Foreskin fibroblast (primary cell): ENCODE measurements at places on chromosomes 2 and 18.

GRCh38 chr2:196249860-196250259, 78.5 kb upstream of the STK17B start:
- DNase-seq = no peak

- DNase-seq = no peak
These were observed 128.1 kb downstream of the EIPR1 start for GRCh38 chr2:3249476-3249962.

GRCh38 chr18:9927392-9928063, 13.7 kb downstream of the VAPA start:
- DNase-seq = no peak

DNA sequence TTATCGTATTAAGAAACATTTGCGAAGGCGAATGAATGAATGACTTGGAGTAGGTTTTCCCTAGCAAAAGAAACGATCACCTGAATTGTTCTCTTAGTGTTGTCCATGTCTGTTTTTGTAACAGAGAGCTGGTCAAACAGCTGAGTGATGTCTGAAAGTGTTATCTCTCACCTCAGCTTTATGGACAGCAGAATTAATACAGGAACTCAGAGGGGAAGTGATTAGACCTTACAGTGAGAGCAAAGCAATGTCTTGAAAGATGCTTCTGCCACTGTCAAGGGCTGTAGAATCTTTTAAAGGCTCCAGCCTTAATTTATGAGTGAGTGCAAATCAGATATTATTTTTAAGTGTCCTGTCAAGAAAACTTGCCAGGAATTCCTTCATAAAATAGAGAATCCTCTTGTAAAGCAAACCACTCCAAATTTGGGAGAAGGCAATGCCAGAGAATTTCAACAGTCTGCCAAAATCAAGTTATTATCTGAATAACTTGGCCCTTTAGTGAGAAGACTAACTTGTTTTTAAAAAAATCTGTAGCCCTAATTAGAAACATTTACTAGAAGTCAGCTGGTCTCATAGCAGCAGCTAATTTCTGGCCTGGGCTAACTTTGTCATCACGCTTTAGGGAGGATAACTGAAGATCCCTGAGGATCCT, 60.7 kb downstream of the CDC42EP3 start:
- DNase-seq = no peak

GRCh38 chr2:239399433-239399920, 1.3 kb downstream of the HDAC4 start:
- DNase-seq = no peak

DNA sequence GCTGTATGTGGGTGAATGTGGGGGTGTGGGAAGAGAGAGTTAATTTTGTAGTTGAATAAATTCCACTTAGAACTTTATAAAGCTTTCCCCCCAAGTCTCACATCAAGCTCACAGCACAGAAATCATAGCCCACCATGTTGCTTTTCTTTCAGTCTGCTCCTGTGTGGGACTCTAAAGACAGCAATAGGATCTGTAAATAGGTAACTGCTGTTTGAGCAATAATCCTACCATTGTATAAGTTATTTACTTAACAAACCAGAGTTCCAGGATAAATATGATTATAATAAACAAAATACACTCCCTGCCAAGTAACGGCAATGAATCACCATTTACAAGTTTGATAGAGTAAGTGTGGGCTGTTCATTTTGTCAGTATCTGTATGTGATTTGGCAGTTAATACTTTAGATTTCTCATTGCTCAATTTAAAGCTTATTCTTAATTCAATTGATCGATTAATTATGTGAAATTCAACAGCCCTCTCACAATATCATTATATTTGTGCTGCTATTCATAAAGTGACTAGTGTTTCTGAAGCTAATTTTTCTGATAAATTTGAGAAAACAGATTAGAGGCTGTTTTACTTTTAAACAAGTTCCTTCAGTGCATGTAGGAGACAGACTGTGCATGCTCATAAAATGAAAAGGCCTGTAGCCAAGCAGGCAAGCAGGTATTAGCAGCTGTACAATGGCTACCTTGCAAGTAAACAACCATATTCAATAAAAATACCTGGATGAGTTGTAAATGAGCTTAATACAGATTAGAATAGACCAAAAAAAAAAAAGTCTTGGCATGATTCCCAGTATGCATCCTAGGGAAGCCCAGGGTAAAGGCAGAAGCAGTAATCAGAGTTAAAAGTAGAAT, 142.7 kb downstream of the PDE11A start:
- no peak for DNase-seq

GRCh38 chr2:235070063-235070706, 118.4 kb downstream of the SH3BP4 start:
- DNase-seq = peak; percentile 48

DNA sequence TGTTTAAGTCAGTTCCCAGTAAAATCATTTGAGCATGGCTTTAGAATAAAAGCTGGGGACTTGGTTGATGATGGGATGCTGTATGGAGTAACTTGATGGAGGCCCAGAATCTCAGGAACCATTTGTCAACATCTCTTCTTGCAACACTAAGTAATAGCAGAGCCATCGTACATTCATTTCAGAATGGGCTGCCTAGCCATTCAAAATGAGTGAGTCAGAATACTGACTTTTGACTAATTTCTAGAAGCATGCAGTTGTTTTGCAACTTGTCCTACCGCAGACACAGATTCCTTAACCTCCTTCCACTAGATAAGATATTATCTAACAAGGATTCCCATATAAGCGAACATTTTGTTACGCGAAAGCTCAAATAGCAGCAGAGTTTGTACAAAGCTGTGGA, 229.5 kb downstream of the CNTNAP5 start:
- DNase-seq = peak; percentile 49

GRCh38 chr18:76771192-76771799, 51.1 kb upstream of the ZNF236 start:
- no peak for DNase-seq

- no peak for DNase-seq
These were observed 91.9 kb downstream of the MRO start for GRCh38 chr18:50727721-50728471.

DNA sequence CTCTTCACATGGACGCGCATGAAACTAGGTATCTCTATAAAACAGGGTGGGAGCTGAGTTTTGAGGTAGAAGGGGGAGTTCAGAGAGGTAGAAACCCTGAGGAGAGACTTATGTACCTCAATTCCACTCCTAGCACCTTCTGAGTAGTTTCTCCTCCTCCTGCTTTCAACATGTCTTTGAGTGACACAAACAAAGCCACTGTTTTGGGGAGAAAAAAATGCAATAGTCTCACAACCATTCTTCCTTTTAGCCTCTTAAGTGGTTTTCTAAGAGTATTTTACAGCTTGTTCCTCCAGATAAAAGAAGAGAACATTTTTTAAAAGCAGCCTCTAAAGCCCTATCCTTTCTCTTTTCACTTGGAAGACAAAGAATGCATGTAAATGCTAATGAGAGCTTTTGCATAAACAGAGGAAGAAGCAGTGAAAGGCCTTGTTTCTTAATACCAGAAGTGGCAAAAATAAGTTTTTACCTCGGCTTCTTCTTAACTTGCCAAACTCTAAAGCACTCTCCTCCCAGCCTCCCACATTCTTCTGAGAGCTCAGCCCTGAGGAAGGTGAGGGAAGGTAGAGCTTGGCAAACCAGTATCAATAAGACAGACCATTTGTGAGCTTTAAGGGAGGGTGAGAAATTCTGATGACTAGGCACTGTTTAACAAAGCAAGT, 1304.4 kb upstream of the ACVR2A start:
- DNase-seq = no peak

DNA sequence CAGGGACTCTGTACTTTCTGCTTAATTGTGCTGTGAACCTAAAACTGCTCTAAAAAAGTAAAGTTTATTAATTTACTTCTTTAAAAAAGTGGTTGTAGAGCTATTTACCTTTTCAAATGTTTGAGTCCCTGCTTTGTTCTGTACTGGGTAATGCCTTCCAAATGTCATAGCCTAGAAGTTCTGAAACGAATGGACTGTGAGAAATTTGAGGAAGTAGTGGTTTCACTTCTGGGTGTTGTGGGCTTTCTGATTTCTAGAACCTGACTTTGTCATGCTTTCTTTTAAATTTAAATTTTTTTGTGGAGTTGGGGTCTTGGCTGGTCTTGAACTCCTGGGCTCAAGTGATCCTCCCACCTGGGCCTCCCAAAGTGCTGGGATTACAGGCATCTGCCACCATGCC, 44.6 kb downstream of the SMAD4 start:
- no peak for DNase-seq

GRCh38 chr2:119407430-119408220, 24.0 kb upstream of the TMEM37 start:
- peak; percentile 27 for DNase-seq

GRCh38 chr2:38692636-38693318, 26.9 kb downstream of the GALM start:
- no peak for DNase-seq

GRCh38 chr2:19337202-19337601, 21.2 kb downstream of the OSR1 start:
- DNase-seq = no peak

GRCh38 chr2:107325981-107326786, 440.2 kb upstream of the ST6GAL2 start:
- no peak for DNase-seq

GRCh38 chr2:201908901-201909300, 102.6 kb downstream of the CDK15 start:
- no peak for DNase-seq

DNA sequence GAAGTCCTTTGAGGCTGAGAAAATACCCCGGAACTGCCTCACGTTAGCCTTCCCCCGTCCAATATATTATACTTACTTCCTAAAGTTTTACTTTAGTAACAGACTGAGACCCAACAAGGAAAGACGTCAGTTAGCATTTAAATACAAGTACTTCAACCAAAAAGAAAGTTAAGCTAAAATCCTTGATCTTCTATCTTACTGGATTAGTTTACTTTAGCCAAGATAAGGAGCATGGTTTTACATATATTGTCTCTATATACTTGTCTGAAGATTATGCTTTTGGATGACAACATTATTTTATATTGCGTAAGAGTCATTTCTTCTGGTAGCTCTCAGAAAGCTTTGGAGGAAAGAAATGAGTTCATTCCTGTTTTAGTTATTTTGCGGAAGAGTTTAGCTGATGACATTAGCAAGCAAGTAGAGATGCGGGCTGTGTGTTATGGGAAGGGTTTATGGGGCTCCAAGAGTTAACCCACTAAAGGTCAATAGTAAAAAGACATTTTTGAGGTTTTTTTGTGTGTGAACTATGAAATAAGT, 532.9 kb downstream of the ZNF516 start:
- DNase-seq = no peak

DNA sequence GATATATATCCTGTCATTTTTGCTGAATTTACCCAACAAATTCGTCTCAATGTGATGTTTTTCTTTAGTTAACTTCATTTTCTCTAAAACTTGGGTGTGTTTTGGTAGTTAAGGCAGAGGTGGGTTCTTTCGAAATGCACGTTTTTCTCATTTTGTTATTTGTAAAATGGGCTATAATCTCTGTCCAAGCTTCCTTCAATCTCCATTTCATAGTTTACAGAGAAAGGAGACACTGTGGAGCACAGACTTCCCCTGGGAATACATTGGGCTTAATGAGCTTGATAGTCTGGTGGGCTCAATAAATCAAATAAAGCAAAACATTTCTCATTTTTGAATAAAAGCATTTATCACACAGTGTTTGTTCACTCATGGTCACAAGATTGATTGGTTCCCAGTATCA, 145.1 kb downstream of the AGPS start:
- DNase-seq = no peak

DNA sequence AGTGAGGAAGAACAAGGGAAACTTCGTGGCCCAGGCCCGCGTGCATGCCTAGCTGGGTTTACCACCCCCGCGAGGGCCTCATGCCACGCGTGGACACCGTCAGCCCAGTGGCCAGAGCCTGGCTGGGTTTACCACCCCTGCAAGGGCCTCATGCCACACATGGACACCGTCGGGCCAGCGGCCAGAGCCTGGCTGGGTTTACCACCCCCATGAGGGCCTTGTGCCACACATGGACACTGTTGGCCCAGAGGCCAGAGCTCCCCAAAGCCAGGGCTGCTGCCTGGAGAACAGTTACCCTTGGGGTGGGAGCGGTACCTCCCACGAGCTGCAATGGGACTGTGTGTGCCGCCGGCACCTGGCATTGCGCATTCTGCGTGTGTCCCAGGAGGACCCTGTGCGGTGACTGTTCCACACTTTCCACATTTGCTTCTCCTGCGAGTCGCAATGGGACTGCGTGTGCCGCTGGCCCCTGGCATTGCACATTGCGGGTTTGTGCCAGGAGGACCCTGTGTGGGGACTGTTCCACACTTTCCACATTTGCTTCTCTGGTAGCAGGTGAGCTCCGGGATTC, 105.6 kb upstream of the CTDP1 start:
- DNase-seq = no peak

- peak; percentile 71 for DNase-seq
These were observed 941.1 kb upstream of the FANCL start for GRCh38 chr2:59182249-59182648.

DNA sequence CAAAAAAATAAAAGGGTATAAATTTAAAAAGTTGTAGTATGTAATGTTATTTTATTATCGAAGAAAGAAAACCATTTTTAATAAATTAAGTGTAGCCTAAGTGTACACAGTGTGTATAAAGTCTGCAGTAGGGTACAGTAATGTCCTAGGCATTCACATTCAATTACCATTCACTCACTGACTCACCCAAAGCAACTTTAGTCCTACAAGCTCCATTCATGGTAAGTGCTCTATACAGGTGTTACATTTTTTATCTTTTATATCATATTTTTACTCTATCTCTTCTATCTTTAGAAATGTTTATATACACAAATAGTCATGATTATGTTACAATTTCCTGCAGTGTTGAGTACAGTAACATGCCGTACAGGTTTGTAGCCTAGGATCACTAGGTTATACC, 59.5 kb downstream of the RABL2A start:
- DNase-seq = peak; percentile 18
